Ovary (tissue), 10 donors: ENCODE measurements at places on chromosomes 2 and 18.

DNA sequence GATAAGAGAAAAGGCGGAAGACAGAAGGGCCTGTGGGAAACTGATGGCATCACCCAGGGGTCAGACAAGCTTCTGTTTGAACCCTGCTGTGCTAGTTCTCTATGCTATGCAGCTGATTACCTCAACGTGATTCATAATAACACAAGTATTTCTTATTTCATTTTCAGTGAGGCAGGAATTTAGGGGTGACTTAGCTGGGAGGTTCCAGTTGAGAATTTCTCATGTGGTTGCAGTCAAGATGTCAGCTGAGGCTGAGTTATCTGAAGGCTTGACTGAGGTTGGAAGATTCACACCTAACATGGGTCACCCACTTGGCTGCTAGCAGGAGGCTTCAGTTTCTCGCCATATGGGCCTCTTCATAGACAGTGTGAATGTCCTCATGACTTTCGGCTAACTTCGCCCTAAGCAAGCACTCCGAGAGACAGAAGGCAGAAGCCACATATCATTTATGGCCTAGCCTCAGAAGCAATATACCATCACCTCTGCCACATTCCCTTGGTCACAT is 34.0 kb upstream of the TMEM131 start:
- no peaks in the 10 kb centered on the region for H3K27me3 ChIP-seq
- no peaks in the 10 kb centered on the region for H3K36me3 ChIP-seq
- H3K4me1 ChIP-seq = peaks cover 2% of the 10 kb centered on the region
- H3K4me3 ChIP-seq = no peak overlapping the region

DNA sequence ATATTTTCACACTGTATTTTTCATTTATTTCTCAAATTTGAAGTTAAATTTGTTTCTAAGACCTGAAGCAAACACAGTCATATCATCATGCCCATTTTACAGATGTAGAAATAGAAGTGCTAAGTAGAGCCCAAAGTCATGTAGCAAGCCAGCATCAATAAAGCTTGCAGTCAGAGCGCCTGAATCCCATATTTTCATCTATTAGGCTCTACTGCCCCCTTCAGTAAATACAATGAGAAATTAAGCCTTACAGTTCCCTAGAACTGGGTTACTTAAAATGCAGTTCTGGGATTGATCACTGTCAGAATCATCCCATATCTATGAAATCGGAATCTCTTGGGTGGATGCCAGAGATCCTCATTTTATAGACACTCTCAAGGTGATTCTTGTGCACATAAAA is 419.9 kb downstream of the TGIF1 start:
- H3K27me3 ChIP-seq = no peaks in the 10 kb centered on the region
- no peak overlapping the region for H3K4me3 ChIP-seq
- H3K36me3 ChIP-seq = no peaks in the 10 kb centered on the region
- no peaks in the 10 kb centered on the region for H3K4me1 ChIP-seq
- DNase-seq = no peak

GRCh38 chr2:3588084-3588483 is 6.8 kb upstream of the COLEC11 start:
- H3K4me1 ChIP-seq = peaks cover 28% of the 10 kb centered on the region
- no peak overlapping the region for H3K4me3 ChIP-seq
- no peaks in the 10 kb centered on the region for H3K36me3 ChIP-seq
- no peak overlapping the region for H3K27ac ChIP-seq
- no peaks in the 10 kb centered on the region for H3K27me3 ChIP-seq

GRCh38 chr2:30826481-30826880 is 19.2 kb upstream of the CAPN13 start:
- no peaks in the 10 kb centered on the region for H3K27me3 ChIP-seq
- no peaks in the 10 kb centered on the region for H3K36me3 ChIP-seq
- H3K4me3 ChIP-seq = no peak overlapping the region
- H3K4me1 ChIP-seq = no peaks in the 10 kb centered on the region

- H3K4me3 ChIP-seq = no peak overlapping the region
- peaks cover 5% of the 10 kb centered on the region for H3K4me1 ChIP-seq
- no peaks in the 10 kb centered on the region for H3K36me3 ChIP-seq
- H3K27ac ChIP-seq = no peak overlapping the region
- H3K27me3 ChIP-seq = no peaks in the 10 kb centered on the region
Observed at GRCh38 chr18:6881034-6881820, 151.7 kb downstream of the ARHGAP28 start.

DNA sequence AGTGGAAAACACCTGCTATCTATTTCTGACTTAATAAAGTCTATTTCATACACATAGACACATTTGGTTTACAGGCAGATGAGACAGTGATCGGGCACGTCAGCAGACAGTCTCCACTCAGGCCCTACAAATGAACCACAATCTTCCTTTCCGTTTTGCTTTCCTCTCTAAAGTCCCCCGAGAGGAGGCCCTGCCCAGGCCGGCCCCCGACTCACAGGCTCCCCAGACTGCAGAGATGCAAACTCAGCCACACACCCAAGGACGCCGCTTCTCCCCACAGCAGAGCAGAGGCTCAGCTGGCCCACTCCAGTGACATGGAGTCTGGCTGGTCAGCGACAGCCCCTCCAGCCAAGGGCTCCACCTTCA is 9.3 kb upstream of the MTERF4 start:
- no peaks in the 10 kb centered on the region for H3K36me3 ChIP-seq
- no peak overlapping the region for H3K4me3 ChIP-seq
- H3K27me3 ChIP-seq = no peaks in the 10 kb centered on the region
- DNase-seq = no peak

- H3K36me3 ChIP-seq = no peaks in the 10 kb centered on the region
- peaks cover 2% of the 10 kb centered on the region for H3K4me1 ChIP-seq
- H3K27ac ChIP-seq = no peak overlapping the region
- H3K27me3 ChIP-seq = no peaks in the 10 kb centered on the region
- DNase-seq = no peak
Observed at GRCh38 chr2:101538076-101538475, 63.2 kb upstream of the RFX8 start.

GRCh38 chr2:86302320-86302719 is 35.1 kb downstream of the REEP1 start:
- no peak overlapping the region for H3K27ac ChIP-seq
- H3K4me1 ChIP-seq = peaks cover 9% of the 10 kb centered on the region
- no peaks in the 10 kb centered on the region for H3K27me3 ChIP-seq
- DNase-seq = no peak

GRCh38 chr18:49524349-49524748 is 37.3 kb upstream of the C18orf32 start:
- H3K27ac ChIP-seq = no peak overlapping the region
- H3K36me3 ChIP-seq = no peaks in the 10 kb centered on the region
- DNase-seq = no peak
- H3K27me3 ChIP-seq = no peaks in the 10 kb centered on the region
- H3K4me3 ChIP-seq = no peak overlapping the region

DNA sequence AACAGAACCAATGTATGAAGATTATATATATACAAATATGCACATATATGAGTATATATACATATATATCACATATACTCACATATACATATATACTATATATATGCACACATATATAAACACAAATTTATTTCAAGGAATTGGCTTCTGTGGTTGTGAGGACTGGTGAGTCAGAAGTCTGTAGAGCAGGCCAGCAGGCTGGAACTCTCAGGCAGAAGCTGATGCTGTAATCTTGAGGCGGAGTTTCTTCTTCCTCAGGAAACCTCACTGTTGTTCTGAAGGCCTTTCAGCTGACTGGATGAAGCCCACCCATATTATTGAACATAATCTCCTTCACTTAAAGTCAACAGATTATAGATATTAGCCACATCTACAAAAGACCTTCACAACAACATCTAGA is 143.9 kb upstream of the CREB1 start:
- no peak for DNase-seq
- H3K4me1 ChIP-seq = no peaks in the 10 kb centered on the region
- no peaks in the 10 kb centered on the region for H3K36me3 ChIP-seq
- H3K27me3 ChIP-seq = no peaks in the 10 kb centered on the region

- DNase-seq = no peak
- no peak overlapping the region for H3K4me3 ChIP-seq
- no peaks in the 10 kb centered on the region for H3K36me3 ChIP-seq
- peak overlapping the region; percentile 75 for H3K27ac ChIP-seq
Observed at GRCh38 chr2:16625201-16625729, 40.4 kb downstream of the CYRIA start.

GRCh38 chr2:155030296-155030695 is 331.8 kb downstream of the KCNJ3 start:
- no peaks in the 10 kb centered on the region for H3K4me1 ChIP-seq
- no peak overlapping the region for H3K4me3 ChIP-seq
- no peaks in the 10 kb centered on the region for H3K36me3 ChIP-seq
- no peak overlapping the region for H3K27ac ChIP-seq
- no peak for DNase-seq

DNA sequence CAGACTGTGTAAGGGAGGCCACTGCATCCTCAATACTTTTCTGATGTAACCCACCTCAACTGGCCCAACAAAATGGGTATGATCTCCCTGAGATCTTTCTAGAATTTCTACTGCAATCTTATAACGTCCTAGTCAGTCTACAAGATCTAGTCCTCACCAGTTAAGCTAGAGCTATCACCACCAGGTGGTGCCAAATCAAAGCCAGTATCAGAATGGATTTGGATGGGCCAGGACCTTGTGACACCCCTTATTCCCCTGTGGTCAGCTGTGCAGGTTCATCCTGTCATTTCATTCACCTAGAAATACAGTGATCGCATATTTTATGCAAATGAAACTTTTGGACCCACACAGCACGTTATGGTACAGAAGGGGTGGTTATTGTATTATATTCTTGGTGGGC is 90.3 kb downstream of the OLA1 start:
- no peaks in the 10 kb centered on the region for H3K27me3 ChIP-seq
- DNase-seq = no peak
- H3K4me1 ChIP-seq = peaks cover 5% of the 10 kb centered on the region
- no peaks in the 10 kb centered on the region for H3K36me3 ChIP-seq
- no peak overlapping the region for H3K4me3 ChIP-seq

- no peaks in the 10 kb centered on the region for H3K36me3 ChIP-seq
- H3K27ac ChIP-seq = no peak overlapping the region
- H3K27me3 ChIP-seq = no peaks in the 10 kb centered on the region
- no peak overlapping the region for H3K4me3 ChIP-seq
Observed at GRCh38 chr2:30450025-30450424, 3.0 kb downstream of the LCLAT1 start.

GRCh38 chr2:240888130-240888889 is 7.6 kb downstream of the MAB21L4 start:
- H3K27ac ChIP-seq = no peak overlapping the region
- DNase-seq = no peak
- no peaks in the 10 kb centered on the region for H3K27me3 ChIP-seq
- H3K4me3 ChIP-seq = no peak overlapping the region

- H3K36me3 ChIP-seq = no peaks in the 10 kb centered on the region
- H3K4me3 ChIP-seq = no peak overlapping the region
- no peak overlapping the region for H3K27ac ChIP-seq
- no peak for DNase-seq
- no peaks in the 10 kb centered on the region for H3K27me3 ChIP-seq
Observed at GRCh38 chr2:58494071-58494501, 253.0 kb upstream of the FANCL start.

GRCh38 chr2:107530046-107530445 is 296.6 kb upstream of the RGPD4 start:
- no peaks in the 10 kb centered on the region for H3K36me3 ChIP-seq
- no peak overlapping the region for H3K4me3 ChIP-seq
- H3K4me1 ChIP-seq = no peaks in the 10 kb centered on the region

GRCh38 chr2:73307720-73308119 is 14.4 kb upstream of the EGR4 start:
- H3K36me3 ChIP-seq = no peaks in the 10 kb centered on the region
- H3K4me3 ChIP-seq = no peak overlapping the region
- H3K27me3 ChIP-seq = no peaks in the 10 kb centered on the region
- H3K4me1 ChIP-seq = no peaks in the 10 kb centered on the region

DNA sequence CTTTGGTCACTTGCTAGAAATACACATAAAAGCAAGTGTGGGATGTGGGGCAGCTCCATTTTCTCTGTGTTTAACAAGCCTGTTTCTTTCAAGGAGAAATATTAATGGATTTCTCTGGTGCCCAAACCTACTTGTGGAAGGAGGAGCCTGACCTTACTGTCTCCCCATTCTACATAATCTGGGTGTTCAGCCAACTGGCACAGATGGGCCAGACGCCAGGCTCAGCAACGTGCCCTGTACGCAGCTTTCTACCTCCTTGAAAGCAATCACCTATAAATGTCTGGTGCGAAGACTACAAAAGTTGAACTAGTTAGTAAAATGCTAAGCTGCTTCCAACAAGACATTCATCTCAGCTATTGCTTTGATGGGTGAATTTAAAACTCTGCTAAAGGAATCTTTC is 33.2 kb upstream of the MYO3B start:
- no peaks in the 10 kb centered on the region for H3K27me3 ChIP-seq
- no peak for DNase-seq
- no peaks in the 10 kb centered on the region for H3K36me3 ChIP-seq
- H3K4me3 ChIP-seq = no peak overlapping the region
- peaks cover 2% of the 10 kb centered on the region for H3K4me1 ChIP-seq

DNA sequence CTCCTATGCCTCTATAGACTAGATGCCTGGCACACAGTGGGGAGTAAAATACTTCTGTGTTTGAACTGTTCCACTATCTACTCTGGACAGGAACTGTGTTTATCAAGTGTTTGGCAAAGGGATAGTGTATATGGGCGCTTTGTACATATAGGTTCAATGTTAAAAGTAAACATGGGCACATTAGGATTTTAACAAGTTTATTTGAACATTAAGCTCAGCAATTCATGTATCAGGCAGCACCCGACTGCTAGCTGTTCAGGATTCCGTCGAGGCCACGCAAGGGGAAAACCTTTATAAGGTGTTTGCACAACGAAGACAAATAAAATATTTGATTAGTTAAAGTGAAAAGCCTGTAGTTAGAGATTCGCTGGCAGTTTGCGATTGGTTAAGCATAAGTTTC is 43.4 kb upstream of the ROCK2 start:
- peaks cover 2% of the 10 kb centered on the region for H3K4me1 ChIP-seq
- H3K27ac ChIP-seq = no peak overlapping the region
- no peaks in the 10 kb centered on the region for H3K36me3 ChIP-seq
- no peak overlapping the region for H3K4me3 ChIP-seq
- no peak for DNase-seq
- no peaks in the 10 kb centered on the region for H3K27me3 ChIP-seq

DNA sequence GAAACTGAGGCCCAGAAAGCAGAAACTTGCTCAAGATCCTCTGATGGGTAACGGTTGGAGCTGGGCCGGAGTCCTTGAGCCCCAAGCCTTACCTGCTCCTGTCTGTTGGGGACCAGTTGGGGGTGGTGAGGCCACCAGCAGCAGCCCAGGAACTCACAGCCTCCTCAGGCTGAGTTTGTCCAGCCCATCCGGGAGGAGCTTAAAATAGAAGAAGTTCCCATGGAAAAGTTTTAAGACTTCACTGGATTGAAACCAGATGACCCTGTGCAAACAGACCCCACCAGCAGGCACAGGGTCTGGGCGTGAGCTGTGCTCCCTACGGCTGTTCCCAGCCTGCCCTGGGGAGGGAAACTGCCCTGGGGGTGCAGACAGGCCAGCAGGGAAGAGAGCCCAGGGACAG is 40.6 kb upstream of the FOSL2 start:
- no peak overlapping the region for H3K27ac ChIP-seq
- H3K27me3 ChIP-seq = no peaks in the 10 kb centered on the region
- H3K36me3 ChIP-seq = no peaks in the 10 kb centered on the region
- peaks cover 16% of the 10 kb centered on the region for H3K4me1 ChIP-seq
- no peak overlapping the region for H3K4me3 ChIP-seq
